ENCODE measurements at places on chromosomes 2 and 18.

DNA sequence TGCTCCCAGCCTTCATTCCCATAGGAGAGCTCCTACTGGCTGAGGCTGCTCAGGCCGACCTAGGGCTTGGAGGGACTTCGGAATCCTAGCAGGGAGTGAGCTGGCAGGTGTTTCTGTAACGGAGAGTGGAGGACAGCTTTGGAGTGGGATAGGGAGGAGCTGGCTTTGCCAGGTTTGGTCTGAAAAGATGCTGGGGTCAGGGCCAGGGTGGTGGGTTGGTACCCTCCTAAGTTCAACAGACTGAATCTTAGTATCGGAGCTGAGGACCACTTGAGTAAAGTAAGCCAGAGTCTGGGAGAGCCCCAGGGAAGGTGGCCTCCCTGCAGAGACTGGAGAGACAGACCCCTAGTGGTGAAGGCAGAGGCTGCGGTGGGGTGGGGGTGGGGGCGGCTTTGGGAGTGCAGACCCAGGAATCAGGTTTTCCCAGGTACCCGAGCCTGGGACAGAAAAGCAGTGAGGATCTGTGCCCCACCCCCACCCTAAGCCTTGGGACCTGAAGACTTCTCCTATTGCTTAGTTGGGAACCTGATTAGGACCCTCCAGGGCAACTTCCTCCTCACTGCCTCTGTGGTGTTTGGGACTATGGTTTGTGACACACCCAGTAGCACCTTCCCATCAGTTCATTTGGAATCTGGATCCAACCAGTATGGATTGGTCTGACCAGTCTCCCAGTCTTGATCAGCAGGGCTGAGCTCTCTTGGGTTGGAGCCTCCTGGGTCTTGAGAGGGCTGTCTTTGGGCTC is 3.0 kb downstream of the CNNM4 start:
- no peak for DNase-seq

DNA sequence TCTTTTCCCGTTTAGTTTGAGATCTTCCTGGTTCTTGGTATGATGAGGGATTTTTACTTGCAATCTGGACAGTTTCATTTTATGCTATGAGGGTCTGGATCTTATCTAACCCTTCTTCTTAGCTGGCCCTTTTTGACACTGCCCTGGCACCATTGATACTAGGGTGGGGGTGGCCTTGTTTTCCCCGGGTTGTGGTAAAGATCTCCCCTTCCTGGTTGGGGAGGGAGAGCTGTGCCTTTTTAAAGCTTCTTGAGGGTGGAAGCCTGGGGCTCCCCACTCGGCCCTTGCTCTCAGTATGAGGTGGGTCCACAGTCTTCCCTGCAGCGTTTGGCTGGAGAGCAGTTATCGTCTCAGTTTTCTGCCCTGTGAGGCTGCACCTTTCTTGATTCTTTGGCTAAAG is 66.1 kb downstream of the ASB1 start:
- DNase-seq: no peak

DNA sequence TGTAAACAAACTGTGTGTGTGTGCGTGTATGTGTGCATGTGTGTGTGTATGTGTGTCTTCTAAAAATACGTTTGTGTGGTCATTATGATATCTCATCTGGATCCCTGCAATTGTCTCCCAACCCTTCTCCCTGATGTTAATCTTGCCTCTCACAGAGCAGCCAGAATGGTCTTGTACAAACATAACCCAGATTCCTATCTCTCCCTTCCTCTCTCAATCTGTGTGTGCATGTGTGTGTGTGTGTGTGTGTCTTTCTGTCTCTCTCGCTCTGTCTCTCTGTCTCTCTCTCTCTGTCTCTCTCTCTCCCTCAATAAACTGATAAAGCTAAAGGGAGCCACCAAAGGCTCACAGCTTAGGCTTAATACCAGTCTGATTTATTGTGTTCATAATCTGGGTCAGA is 210.8 kb downstream of the PAX3 start:
- no peak for DNase-seq

GRCh38 chr18:55489034-55489986 is 98.7 kb downstream of the TCF4 start:
- no peak for DNase-seq

- DNase-seq: no peak
These were observed 24.4 kb upstream of the EIF2AK3 start for GRCh38 chr2:88651646-88652045.

GRCh38 chr2:214019973-214020345 is 390.9 kb upstream of the VWC2L start:
- DNase-seq: no peak

DNA sequence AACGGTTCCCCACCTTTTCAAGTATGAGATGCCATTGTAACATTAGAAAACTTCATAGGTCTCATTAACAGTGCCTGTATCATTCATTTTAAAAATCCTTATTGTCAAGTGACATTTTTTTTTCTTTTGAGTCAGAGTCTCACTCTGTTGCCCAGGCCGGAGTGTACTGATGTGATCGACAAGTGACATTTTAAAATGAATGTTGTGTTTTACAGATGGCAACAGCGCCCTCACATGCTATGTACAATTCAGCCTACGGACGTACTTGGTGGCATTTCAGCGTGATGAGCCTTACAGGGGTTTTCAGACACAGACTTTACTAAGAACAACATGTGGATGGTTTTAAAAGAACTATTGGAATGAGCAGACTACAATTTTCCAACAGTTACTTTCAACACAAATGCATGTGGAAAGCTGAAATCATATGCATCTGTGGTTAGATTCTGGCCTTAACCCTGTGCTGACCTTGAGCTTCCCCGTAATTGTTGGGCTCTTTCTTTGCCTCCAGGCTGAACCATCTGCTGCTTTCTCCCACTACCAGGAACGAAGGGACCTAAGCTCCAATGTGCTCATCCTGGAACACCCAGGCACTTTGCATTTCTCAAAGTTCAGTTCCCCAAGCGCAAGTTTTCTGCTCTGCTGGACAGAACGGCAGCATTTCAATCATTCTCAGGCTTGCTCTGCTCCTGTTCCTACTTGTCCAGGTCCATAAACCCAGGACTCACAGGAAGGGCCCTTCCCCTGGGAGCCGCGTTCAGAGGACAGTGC is 119.9 kb upstream of the NDUFV2 start:
- no peak for DNase-seq

DNA sequence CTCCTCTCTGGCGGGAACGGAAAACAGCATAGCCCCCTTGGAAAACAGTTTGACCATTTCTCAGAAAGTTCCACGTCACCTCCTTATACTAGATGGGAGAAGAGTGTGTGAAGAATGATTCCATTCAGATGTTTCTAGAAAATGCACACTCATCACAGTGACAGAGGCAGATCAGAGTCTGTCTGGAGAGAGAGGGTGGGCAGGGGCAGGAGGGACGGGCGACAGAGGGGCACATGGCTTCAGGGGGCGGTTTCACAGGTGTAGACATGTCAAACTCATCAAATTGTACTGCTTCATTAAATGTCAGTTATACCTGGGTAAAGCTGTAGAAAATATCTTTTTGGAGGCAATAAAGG is 88.8 kb upstream of the TAF1B start:
- DNase-seq: no peak

- no peak for DNase-seq
These were observed 32.1 kb upstream of the NCKAP5 start for GRCh38 chr2:133600266-133600928.

DNA sequence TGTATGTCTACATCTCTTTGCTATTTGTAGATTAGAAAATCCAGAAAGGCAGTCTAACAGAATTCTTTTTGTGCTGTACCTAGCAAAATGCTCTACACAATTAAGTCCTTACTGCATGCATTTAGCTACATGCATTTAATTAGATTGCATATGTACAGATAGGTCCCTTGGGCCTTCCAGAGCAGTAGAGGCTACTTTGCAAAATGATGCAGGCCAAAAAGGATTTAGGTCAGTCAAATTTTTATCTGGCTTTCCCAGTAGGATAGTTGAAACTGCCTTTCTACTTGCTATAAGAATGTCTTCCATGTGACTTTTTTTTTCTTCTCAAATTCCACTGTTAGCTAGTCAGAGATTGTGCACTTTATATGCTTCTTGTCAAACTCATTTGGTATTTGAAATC is 19.3 kb downstream of the GALNT13 start:
- no peak for DNase-seq

GRCh38 chr2:70959851-70960832 is 18.3 kb upstream of the ANKRD53 start:
- no peak for DNase-seq

- no peak for DNase-seq
These were observed 127.8 kb downstream of the NXPH2 start for GRCh38 chr2:138652378-138652777.

- no peak for DNase-seq
These were observed 72.5 kb downstream of the DGKD start for GRCh38 chr2:233426619-233427342.

- DNase-seq: no peak
These were observed 325.4 kb downstream of the ERBB4 start for GRCh38 chr2:212213191-212213590.

DNA sequence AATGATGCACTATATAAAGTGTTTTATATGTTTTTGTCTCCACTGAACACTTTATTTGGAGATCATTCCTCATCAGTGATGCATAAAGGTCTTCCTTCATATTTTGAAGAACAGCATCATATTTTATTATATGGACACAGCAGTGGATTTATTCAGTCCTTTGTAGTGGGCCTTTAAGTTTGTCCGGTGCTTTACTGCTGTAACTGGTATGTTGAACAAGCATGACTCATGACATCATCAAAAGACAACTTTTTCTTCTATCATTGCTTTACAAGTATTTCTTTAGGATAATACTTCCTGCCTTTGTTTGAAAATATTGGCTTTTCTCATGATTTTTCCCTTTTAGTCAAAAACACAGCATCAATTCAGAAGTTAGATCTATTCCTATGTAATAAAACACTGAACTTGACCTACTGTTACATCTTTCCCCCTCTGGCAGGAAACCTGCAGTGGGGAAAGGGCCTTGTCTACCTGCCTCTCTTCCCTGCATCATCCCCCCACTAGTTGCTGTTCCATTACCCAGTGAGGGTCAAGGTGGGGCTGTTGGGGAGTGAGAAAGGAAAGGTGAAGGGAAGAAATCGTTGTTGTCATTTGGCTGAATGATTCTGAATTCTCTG is 241.2 kb downstream of the CYP26B1 start:
- no peak for DNase-seq

- no peak for DNase-seq
These were observed 39.7 kb downstream of the SH3RF3 start for GRCh38 chr2:109168716-109169115.

DNA sequence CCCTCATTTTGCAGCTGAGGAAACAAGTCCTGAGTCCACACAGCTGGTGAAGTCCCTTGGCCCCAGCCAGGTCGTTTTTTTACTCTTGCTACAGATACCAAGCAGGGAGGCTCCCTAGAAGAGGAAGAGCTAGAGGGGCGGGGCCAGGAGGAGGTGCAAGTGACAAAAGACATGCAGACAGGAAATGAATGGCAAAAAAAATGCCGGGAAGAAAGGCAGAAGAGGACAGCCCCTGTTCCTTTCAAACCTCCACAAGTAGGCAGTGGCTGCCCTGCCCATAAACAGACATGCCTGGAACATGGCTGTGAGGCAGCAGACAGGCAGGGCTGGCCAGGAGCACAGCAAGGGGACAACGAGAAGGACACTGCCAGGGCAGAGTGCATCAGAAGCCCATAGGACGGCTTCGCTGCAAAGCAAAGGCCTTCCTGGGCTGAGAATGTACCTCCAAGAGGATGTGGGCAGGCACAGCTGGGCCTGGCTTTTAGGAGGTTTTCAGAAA is 108.7 kb downstream of the ZBTB7C start:
- no peak for DNase-seq

DNA sequence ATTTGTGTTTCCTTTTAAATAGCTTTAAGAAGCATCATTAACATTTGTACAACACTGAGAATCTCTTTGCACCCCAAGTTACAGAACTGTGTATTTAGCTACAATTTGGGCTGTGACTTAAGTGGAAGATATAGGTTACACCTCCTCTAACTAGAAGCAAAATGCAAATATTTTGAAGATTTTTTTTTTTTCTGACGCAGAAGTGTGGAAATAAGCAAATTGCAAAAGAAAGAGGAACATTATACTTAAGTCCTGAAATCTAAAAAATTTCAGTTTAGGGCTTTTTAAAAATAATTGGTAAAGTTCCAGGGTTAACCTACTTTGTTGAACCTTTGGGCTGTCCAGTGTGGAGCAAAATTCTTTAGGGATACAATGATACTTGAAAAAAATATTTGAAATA is 41.4 kb upstream of the RBMS1 start:
- no peak for DNase-seq

GRCh38 chr2:43149482-43150107 is 76.8 kb downstream of the ZFP36L2 start:
- DNase-seq: no peak

DNA sequence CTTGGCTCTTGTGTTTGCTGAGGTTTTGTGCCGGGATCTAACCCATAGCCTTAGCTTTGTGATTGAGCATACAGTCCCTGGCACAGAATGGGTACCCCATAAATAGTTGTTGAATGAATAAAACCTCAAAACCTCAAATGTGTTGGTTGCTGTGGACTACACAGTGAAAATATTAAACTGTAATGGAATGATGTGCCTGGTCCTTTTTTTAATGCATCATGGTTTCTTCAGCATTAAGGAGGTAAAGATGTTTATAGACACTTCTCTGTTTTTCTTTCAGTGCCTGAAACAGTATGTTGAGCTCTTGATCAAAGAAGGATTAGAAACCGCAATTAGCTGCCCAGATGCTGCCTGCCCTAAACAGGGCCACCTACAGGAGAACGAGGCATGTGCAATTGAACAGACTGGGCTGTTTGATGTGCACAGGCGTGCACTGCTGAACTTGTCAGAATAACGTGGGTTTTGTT is 97.0 kb downstream of the RNF144A start:
- DNase-seq: peak; percentile 15

DNA sequence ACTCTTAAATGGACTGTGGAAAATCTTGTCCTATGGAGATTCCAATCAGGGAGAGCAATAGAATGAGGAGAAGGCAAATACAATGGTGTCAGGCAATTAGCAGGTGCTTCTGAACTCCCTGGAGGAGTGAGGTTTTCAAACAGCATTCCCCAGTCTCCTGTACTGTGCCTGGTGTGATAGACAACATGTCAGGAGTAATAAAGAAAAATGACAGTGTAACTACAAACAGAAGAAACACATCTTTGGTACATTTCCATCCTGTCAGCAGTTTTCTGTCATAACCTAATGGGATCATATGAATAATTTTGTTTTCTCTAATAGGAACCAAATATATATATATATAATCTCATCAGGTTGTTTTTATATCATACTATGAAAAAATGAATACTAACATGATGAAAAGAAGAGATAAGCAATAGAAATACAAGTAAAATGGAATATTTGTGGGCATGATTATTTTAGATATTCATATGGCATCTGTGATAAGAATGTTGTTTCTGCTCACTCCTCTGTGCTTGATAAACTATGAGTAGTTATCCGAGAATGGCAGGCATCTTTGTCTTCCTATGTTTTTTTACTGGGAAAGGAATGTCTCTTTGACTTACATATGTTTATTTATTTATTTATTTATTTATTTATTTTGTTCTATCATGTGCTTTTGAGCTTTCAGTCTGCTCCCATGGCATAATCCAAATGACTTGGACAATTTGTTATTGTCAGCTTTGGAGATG is 441.7 kb downstream of the TXNL1 start:
- no peak for DNase-seq

GRCh38 chr2:151297882-151298281 is 8.4 kb upstream of the NMI start:
- no peak for DNase-seq

Measured in effector memory CD8-positive, alpha-beta T cell (primary cell).